ENCODE measurements at places on chromosomes 4 and X.

GRCh38 chrX:37468124-37468739 is 103.2 kb upstream of the LANCL3 start:
- DNase-seq = no peak

DNA sequence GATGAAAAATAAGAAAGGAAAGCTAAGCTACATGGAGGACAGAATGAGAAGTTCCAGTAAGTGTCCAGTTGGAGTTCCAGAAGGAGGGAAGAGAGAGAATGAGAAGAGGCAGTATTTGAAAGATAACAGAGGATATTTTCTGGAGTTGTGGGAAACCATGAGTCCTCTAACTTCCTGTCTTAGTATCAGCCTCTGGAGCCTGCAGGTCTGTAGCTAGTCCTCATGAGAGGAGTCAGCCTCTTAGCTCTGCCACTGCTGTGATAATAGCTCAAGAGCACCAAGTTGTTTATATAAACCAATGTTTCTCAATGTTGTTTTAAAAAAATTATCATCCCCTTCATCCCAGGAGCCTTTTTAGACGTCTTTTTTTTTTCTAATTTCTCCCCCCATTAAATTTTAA is 2.4 kb upstream of the PLAC1 start:
- DNase-seq = no peak

DNA sequence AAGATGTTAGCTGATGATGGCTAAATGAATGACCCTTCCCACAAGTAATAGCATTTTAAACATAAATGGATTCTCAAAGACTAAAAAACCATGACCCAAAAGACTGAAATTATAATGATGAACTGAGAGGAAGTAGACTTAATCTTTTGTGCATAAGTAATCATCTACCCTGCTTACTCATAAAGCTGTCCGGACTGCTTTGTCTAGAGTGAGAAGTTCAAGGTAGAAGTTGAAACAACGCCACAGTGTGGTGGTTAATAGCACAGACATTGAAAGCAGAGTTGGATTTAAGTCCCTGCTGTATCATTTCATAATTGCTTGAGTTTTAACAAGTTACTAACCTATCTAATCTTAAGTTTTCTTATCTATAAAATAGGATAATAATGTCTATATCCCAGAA is 346.6 kb downstream of the CENPC start:
- DNase-seq = no peak

DNA sequence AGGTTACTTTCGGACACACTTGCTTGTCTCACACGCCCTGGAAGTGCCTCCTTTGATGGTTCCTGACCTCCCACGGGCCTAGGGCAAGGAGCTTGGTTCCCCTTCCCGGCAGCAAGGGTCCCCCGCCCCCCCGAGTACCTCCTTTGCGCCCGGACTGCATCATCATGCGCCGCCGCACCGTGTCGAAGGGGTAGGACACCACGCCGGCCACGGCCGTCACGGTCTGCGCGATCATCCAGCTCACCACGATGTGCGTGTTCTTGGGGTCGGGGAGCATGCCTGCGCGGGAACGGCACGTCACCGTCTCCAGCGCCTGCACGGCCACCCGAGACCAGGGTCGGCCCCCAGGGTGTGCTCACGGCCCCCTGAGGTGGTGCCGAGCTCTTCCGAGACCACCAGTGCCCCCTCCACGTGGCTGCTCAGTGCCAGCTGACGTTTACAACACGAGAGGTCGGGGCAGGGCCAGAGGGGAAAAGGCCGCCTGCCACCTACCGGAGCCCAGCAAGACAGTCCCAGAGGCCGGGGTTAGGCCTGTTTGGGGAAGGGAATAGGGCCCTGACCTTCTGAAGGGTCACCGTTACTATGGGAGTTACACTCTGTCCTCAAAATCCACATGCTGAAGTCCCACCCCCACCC is 4.7 kb downstream of the SLC25A6 start:
- DNase-seq = no peak

GRCh38 chr4:149835280-149835679 is 19.6 kb upstream of the IQCM start:
- no peak for DNase-seq

GRCh38 chr4:102631616-102632015 is 129.2 kb downstream of the MANBA start:
- DNase-seq = no peak

DNA sequence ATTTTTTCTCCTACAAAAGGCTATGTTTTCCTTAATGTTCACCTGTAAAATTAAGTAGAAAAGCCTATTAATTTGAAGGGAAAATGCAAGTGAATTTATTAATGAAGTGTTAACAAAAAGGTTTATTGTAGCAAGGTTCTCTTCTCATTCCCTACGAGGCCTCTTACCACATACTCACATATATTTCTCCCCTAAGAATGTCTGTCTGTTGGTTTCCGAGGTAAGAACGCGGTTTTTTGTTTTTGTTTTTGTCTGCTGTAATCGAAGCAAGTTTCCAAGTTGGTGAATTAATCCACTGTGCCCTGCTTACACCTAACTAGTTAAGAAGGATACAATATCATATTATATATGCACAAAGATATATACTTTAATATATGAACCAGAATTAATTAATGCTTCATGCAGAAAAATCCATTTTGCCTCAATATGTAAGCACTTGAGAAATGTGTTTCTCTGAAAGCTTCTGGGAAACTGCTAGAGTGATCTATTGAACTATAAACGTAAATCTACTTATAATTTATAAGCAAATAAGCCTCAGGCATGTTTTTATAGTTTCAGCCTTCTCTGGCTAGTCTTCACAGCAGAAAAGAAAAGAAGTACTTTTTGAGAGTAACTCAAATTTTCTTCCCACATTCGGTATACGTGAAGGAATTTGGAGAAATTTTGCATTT is 120.8 kb downstream of the EGF start:
- DNase-seq = no peak

GRCh38 chr4:109191216-109191615 is 111.2 kb downstream of the COL25A1 start:
- no peak for DNase-seq

DNA sequence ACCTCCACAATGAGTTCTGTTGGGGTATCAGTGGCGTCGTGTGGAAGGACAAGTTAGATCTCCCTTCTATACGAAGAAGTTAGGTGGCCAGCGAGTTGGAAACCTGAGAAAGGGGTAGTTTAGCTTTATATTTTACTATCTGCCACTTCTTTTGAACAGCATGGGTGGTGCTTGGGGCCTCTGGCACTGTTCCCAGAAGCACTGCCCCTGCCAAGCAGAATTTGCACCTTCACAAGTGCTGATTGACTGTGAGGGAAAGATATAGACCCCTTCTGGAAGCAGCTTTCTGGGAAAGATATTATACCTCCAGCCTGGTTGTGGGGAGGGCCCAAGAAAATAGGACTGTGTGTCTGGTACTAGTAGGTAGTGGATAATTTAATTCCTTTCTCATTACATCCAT is 246.9 kb downstream of the FBXO8 start:
- no peak for DNase-seq

DNA sequence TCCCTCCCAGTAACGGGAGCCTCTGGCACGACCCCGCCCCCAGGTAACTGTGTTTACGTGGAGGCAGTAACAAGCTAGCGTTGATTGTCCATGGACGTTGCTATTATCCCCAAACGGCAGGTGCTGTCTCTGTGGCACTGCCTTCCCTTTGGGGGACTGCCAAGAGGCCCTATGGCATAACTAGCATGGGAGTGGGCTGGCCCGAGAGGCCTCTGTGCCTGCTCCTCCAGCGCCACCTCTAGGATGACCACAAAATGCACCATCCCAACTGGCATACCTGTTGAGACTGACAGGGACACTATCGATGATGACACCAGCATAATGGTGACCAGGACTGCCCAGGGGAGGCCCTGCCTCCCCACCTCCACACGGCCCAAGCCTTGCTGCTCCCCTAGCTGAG is 1.5 kb downstream of the SRPK3 start:
- DNase-seq = no peak
